ENCODE measurements at places on chromosomes 2 and 18.

- no peak for DNase-seq
Observed at GRCh38 chr2:186534406-186534805, 48.3 kb downstream of the ZC3H15 start.

- DNase-seq: no peak
Observed at GRCh38 chr2:237497838-237498186, 10.8 kb downstream of the MLPH start.

DNA sequence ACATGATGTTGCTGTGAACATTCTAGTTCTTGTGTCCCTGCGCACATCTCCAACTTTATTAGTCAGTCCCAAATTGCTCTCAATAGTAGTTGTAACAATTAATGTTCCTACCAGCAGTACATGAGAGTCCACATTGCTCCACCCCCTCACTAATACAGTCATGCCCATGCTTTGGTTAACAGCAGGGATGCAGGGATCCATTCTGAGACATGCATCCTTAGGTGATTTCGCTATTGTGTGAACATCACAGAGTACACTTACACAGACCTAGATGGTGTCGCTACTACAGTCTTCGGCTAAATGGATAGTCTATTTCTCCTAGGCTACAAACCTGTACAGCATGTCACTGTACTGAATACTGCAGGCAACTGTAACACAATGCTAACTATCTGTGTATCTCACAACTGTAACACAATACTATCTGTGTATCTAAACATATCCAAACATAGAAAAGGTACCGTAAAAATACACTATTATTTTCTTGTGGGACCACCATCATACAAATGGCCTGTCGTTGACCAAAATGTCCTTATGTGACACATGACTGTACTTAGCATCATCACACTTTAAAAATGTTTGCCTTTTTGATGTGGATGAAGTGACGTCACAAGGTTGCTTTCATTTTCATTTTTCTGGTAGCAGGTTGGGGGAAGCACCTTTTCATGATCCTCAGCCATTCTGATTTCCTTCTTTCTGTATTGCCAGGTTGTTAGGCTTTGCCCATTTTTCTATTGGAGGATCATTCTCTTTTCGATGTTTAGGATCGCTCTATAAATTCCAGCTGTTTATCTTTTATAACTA lies 82.9 kb upstream of the RNF152 start:
- DNase-seq: no peak

- no peak for DNase-seq
Observed at GRCh38 chr2:223069465-223069864, 17.5 kb downstream of the KCNE4 start.

DNA sequence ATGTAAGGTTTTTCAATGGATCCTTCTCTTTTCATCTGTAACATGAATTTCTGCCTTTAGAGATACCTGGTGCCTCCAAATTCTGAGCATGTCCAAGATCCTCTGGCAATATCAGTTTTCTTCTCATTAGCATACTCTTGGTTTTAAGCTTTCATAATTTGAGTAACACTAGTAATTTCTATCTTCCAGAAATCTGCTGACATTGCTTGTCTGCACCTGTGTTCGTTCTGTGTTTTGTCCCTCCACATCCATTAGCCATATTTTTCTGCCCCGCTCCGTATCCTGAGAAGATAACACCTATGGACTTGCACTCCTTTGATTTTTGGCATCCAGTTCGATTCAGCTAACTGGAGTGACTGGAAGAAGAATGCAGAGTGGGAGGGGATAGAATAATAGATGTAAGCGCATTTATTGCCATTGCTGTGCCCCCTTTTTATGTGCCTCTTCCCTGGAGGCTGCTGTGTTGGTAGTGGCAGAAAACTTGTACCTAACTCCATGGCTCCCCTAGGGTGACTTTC lies 32.3 kb upstream of the ITSN2 start:
- no peak for DNase-seq

DNA sequence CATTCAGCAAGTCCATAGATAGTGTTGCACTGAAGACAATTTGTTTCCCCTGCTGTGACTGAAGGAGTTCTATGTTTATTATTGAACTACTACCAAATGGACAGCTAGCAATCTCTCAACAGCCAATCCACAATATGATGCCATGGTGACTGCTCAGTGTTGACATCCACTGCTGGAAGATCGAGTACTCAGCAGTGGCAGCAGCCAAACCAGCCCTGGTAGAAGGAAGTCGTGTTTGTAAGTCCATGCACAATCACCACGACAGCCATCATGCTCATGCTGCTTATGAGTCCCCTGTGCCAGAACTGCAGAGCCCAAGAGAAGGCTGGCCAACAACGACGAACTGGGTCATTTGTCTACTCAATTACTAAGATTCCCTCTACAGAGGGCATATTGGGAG lies 66.4 kb downstream of the OSR1 start:
- no peak for DNase-seq

- DNase-seq: peak; percentile 62
Observed at GRCh38 chr2:175726223-175726622, 275.8 kb downstream of the LNPK start.

GRCh38 chr2:69948032-69948962 lies 13.1 kb downstream of the ASPRV1 start:
- no peak for DNase-seq

- no peak for DNase-seq
Observed at GRCh38 chr2:105313877-105314276, 15.7 kb downstream of the TGFBRAP1 start.

GRCh38 chr2:28350196-28350595 lies 42.5 kb upstream of the FOSL2 start:
- DNase-seq: no peak

DNA sequence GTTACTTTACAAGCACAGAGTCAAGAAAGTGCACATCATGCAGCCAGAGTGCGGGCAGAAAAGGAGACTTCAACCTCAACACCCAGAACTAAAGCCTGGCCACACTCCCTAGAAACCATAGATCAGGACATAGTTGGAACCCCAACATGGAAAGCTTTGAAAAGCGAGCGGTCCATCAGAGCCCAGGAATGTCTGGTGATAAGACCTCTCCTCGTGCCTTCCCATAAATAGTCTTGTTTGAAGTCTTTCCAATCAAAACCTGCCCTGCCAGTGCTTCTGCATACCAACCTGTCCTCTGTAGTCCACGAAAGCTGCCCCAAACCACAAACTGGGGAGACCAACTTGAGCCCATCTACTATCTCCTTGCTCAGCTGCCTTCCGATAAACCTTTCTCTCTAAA lies 55.5 kb downstream of the NEURL3 start:
- no peak for DNase-seq

DNA sequence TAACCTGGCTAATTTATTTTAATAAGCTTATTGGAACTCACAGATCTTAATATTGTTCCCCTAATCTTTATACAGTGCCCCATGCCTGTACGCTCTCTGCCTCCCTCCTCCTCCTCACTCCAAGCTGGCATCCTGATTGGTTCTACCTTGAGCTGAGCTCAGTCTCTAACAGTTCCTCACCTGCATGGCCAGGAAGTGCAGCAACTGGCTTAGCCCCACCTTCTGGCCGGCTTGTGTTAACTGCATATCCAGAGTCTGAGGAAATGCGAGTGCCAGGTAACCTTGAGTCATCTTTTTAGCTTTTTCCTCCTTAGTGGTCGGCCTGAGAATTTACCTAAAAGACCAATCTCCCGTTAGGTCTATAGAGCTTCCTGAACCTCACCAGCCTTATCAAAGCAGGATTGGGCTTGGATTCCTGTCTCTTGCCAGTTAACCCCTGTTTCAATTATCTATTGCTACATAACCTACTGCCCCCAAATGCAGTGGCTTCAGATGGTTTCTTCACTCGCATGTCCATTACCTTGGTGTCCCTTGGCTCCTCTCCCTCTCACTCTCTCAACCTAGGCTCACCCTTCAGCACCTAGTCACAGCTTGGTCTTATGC lies 89.5 kb upstream of the STK39 start:
- no peak for DNase-seq

GRCh38 chr18:50707855-50708469 lies 111.9 kb downstream of the MRO start:
- no peak for DNase-seq

DNA sequence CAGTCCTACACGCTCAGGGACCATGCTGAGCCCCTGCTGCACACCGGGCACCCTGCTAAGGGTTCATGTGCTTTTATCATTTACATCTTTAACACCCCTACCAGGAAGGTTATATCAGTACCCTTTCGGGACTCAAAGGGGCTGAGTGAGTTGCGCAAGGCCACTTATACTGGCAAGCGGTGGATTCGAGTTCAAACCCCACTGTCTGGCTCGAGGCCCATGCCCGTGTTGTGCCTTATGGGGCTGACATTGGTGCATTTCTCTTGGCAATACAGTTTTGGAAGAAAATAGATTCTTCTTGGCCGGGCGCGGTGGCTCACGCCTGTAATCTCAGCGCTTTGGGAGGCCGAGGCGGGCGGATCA lies 69.5 kb upstream of the MAP4K4 start:
- DNase-seq: no peak

- DNase-seq: no peak
Observed at GRCh38 chr2:24169023-24169422, 5.8 kb upstream of the FAM228A start.

DNA sequence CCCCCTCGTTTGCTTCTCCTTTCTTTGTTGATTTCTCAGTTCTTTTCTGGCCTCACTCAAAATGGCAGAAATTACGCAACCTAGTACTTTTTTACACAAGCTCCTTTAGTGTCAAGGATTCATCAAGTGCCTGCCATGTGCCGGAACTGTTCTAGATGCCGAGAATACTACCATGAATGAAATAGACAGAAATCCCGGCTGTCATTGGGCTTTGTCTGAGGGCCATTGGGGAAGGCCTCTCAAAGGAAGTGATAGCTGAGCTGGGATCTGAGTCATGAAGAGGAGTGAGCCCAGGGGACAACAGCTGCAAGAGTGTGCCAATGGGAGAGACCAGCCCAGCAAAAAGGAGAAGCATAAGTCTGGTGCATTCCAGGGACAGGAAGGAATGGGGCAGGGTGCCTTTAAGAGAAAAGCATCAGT lies 34.3 kb upstream of the PPP1CB start:
- DNase-seq: no peak

- DNase-seq: no peak
Observed at GRCh38 chr2:84613082-84613481, 96.8 kb downstream of the DNAH6 start.

GRCh38 chr2:231930593-231931281 lies 4.5 kb upstream of the NPPC start:
- no peak for DNase-seq

DNA sequence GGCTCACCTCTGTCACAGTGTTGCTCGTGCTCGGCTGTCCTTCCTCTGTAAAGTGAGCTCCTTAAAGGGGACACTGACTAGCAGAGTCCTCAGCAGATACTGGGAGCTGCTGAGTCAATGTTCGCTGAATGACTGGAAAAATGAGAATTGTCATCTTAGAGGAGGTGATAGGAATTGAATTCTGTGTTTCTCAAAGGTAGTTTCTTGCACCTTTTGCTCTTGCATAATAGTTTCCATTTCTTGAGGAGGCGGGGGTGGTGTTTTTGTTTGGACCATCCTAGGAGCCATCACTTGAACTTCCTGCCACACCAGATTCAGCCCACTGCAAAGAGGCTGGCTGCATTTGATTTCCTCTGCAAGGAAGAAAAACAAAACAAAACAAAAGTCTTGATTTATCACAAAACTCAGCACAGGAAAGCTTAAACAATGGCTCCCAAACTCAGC lies 11.4 kb upstream of the RFX8 start:
- DNase-seq: no peak

DNA sequence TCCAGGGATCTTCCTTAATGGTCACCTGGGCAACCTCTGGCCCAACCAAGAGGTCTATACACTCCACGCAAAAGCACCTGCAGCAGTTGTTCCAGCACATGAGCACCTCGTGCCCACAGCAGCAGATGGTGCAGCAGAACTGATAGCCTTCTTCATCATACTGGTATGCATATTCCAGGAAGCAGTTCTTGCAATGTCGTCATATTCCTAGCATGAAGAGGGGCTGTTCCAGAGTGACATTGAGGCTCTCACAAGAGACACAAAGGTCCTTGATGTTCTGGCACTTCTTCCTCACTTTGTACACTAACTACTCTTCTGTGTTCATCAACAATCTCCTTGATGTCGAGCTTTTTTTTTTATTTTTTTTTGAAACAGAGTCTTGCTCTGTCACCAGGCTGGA lies 386.2 kb downstream of the MEIS1 start:
- no peak for DNase-seq

DNA sequence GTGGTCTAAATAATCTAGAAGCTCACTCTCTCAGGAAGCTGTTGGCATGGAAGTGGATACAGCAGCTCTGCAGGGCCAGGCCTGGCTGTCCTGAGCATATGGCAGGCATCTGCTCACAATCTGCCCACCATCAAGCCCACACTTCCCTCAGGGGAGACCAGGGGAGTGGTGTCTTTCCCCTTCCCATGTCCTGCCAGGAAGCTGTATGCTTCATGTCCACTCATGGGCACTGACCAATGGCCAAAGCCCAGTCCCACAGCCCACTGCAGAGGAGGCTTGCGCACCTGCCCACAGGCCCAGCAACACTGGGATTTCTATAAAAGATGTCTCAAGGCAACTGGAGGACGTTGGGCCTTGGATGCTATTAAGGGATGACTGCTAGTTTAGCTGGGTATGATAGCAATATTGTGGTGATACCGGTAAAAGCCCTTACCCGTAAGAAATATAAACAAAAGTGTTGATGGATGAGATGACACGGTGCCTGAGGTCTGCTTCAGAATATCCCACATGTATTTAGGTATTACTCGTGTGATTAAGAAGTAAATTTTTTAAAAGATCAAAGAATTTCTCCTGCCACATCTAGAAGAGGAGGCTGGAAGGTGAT lies 106.7 kb upstream of the CTDP1 start:
- DNase-seq: no peak

- DNase-seq: peak; percentile 86
Observed at GRCh38 chr2:130797493-130798435, 39.0 kb upstream of the ARHGEF4 start.

- DNase-seq: no peak
Observed at GRCh38 chr2:25824718-25825117, 53.6 kb downstream of the ASXL2 start.

DNA sequence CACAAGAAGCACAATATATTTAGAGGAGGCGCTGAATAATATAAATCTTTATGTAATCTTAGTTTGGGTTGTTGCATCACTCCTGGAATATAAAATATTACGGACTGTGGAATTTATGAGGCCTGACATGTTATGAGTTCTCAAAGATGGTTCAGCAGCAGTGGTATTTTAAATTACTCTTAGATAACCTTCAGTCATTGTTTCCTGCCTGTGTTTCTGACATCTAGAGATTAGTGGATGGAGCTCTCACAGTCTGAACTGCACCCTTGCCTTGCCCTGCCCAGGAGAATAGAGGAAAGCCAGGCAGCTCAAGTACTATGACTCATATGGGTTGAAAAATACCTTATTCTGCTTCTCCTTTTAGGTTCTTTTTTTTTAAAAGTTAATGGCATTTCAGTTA lies 70.0 kb downstream of the ACSL3 start:
- no peak for DNase-seq

DNA sequence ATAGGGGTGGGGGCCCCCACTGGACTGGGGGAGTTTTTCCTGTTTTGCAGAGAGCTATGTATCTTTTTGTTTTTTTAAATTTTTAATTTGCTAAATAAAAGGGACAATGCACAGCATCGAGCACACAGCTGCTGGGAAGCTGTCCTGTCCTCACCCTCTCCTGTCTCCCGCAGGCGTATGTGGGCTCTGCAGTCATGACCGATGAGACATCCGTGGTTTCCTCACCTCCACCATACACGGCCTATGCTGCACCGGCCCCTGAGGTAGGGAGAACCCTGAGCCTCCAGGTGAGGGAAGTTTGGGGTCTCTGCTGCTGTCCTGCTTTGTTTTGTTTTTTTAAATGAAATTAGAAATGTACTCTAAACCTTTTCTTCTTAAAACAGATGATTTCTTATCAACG lies 27.6 kb downstream of the PLEKHB2 start:
- no peak for DNase-seq
